ENCODE measurements at places on chromosomes 5 and 9.

GRCh38 chr5:143870362-143870761 lies 58.4 kb downstream of the HMHB1 start:
- DNase-seq = no peak

DNA sequence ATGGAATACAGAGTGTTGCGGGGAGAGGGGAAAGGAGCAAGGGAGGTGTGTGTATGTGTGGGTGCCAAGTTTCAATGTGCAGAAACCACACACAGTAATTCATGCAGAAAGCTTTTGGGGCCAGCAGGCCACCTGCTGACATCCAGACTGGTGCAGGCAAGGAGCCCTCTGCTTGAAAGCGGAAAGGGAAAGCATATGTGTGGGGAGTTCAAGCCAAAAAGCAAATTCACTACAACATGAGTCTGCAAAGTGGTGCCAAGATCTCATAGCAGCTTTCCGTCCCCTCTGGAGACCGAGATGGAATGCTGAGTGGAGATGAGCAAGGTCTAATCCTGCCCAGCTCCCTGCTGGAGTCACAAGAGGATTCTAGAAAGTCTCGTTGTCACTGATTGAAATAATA lies 159.7 kb upstream of the VLDLR start:
- no peak for DNase-seq

- DNase-seq = no peak
Observed at GRCh38 chr5:10789726-10790125, 28.7 kb upstream of the DAP start.

GRCh38 chr9:137168904-137169856 lies 671 bp downstream of the LRRC26 start:
- DNase-seq = no peak

DNA sequence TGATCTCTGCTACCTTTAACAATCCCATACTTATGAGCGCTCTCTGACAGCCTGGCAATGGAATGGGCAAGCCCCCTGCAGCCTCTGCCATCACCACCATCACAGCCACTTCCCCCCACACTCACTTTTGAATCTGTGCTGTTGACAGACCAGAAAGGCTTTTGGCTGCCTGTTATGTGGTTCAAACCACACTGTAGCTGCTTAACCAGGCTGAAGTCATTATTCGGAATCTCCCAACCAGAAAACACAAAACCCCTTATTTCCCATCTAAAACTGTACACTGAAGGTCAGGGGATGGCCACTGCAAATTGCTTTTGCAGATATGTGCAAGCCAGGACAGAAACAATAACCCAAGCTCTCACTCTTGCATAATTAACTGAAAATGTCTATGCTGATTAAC lies 35.8 kb downstream of the PTCH1 start:
- DNase-seq = no peak

DNA sequence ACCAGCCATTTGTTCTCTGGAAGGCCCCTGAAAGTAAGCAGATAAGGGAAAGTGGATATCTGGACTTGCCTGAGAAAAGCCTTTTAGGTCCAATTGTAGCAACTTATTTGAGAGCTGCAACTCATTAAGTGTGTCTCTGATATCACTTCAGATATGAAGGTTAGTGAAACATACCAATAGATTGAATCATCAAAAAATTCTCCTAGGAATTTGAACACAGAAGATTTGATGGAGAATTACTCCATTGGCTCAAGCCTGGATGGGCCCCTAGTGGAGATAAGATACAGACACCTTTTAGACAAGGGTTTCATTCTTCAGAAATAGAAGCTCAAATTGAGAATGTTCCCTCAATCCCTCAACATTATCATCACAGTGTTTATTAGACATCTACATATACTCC lies 356.7 kb downstream of the NDUFS4 start:
- no peak for DNase-seq

- DNase-seq = no peak
Observed at GRCh38 chr9:92706218-92706940, 36.4 kb upstream of the IPPK start.

GRCh38 chr5:94793113-94793815 lies 174.8 kb downstream of the SLF1 start:
- DNase-seq = no peak

GRCh38 chr9:84502066-84502465 lies 161.5 kb upstream of the SLC28A3 start:
- DNase-seq = no peak

DNA sequence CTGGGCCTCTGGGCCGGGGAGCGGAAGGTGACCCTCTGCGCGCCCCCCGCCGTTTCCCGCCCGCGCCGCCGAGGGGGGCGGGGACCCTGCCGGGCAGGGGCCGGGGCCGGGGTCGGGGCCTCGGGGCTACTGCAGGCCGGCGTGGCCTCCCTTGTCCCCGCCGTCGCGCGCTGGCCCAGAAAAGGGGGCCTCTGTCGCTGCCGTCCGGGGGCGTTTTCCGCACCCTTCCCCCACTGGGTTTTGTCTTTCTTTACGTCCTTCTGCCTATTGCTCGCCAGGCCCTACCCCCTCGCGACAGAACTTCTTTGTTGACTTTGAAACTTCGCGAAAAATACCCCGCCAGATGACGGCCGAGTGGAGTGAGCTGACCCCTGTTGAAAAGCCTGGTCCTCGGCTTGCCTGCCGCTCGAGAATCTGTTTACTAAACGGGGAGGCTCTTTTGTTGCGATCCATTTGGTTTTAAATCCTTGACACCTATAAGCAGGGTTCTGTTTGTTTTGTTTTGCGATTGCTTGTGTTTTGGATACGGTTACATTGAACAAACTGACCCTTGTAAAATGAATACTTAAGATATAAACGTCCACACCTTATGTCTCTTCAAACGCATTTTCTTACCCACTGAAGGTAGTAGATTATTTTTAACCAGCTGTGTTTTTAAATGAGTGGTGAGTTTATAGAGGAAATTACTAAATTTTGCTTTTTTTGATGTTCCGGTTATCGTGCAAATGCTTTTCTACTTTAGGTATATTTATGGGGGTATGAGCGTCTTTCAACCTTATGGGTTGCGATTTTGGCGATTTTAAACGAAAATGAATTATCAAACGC lies 765 bp downstream of the MARCHF6 start:
- peak; percentile 21 for DNase-seq

DNA sequence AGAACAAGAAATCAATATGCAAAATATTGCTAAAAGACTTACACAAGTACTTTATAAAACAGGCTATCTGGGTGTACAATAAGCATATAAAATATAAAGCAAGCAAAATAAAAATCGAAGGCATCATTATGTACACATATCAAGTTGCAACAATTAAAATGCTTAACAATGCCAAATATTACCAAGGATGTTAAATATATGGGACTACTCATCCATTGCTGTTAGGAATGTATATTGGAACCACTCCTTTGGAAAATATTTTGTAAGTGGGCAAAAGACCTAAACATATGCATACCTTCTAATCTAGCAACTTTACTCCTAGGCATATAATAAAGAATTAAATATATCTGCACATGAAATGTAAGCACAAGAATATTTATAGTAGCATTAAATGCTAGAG lies 632.6 kb upstream of the COX7C start:
- no peak for DNase-seq

- DNase-seq = no peak
Observed at GRCh38 chr9:135255841-135256580, 168.5 kb downstream of the OLFM1 start.

DNA sequence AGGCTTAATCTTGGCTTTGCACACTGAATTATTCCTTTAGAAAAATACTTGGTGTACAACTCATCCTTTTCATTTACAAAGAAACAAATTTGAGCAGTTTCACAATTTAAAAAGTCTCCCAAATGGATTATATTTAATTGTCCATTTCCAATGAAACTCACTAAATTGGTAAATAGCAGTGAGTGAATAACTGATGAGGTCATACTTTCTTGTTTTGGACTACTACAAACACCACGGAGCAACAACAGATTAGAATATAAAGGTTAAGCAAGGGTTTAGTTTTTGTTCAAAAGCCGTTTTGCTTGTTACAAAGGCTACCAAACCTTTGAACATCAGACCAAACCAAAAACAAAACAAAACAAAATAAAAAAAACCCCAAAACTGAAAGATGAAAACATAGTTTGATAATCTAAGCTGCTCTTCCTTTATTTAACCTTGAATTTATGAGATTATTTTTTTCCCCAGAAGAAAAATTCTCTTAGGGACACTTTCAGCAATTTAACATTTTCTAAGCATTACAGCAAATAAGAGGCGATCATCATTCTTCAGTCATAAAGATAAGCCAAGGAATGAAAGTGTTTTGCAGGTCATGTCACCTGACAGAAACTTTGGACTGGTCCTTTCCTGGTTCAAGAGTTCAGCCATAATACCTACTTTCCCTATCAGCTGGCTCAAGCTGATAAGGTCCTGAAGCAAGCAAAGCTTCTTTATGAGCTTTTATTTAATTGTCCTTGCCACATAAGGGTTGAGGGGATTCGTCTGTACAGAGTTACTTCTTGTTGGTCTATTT lies 99.7 kb upstream of the CDKN2B start:
- no peak for DNase-seq

DNA sequence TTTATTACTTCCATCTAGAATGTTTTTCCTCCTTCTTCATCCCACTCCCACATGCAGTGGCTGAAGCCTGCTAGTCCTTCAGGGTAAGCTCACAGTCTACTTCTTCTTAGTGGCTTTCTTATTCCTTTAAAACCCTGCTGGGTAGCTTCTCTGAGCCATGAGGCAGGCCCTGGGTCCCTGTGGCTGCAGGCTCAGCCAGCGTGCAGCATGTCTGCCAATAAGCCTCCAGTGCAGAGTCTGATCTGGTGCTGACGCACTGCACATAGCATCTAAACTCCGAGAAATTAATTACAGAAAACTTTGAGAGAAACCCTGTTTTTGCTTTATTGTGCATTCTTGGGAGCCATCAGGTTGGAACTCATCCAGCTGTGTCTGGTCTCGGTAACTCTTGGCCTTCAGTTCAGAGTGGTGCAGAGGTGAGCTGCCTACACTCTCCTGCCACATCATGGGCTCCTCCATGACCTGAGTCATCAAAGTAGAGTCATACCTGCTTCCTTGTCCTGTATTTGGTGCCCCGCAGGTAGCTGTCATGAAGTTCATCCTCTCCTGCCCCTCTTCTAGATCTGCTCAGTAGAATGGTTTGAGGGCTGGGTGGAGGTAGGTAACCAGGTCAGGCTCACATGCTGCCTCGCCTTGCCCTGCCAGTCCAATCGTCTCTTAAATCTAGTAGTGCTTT lies 339.4 kb downstream of the KDM4C start:
- no peak for DNase-seq

- peak; percentile 21 for DNase-seq
Observed at GRCh38 chr5:113378959-113379541, 55.7 kb downstream of the TSSK1B start.

DNA sequence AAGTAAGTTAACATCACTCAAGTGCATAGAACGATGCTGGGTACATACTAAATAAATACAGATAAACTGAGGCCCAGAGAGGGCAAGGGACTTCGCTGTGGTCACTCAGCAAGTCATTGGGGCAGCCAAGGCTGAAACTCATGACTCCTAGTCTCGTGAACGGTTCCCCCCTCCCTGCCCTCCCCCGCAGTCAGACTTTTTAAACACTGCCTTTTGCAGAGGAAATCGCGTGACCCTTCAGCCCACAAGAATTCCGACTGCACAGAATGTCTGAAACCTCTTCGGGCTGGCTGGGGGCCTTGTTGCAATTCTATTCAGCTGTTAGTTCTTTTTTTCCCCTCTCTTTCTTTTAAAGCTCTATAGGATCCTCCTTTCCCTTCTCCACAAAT lies 28.1 kb downstream of the NEK6 start:
- peak; percentile 22 for DNase-seq

DNA sequence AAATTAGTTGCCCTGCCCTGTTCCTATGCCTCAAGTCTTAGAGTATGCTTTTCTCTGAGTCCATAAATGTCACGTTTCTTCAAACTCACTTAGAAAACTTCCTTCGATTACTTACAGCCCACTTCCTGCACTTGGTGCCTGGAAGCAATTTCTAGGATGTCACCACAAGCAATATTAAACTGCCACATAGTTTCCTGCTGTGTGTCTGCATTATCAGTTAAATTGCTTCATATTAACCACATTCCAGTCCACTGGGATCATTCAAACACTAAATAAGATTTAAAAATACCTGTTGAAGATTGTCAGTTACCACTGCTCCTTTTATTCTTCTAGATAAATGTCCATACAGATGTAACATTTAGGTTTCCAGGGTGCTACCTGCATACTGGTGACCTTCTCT lies 4.1 kb downstream of the DENND1A start:
- no peak for DNase-seq

- no peak for DNase-seq
Observed at GRCh38 chr5:178361657-178362445, 129.2 kb upstream of the PHYKPL start.

- no peak for DNase-seq
Observed at GRCh38 chr9:131874916-131875670, 135.2 kb upstream of the RAPGEF1 start.

DNA sequence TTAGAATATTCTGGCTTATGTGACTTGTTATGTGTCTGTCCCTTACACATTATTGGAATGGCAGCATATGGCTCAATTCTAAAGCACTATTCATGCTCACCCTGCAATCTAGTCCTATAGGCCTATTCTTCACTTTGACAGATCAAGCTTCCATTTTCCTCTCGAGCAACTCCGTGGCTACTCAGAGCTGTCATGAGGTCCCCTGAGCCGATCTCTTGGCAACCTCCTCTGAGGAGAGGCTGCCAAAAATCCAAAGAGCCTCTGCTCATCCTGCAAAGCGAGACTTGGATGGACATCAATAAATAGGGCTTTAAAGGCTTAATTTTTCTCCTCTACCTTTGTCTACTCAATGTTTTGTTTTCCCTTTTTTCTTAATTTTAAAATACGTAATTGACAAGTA lies 163.8 kb downstream of the GABRB2 start:
- no peak for DNase-seq

GRCh38 chr9:137286975-137287383 lies 9.5 kb downstream of the TOR4A start:
- DNase-seq = no peak

DNA sequence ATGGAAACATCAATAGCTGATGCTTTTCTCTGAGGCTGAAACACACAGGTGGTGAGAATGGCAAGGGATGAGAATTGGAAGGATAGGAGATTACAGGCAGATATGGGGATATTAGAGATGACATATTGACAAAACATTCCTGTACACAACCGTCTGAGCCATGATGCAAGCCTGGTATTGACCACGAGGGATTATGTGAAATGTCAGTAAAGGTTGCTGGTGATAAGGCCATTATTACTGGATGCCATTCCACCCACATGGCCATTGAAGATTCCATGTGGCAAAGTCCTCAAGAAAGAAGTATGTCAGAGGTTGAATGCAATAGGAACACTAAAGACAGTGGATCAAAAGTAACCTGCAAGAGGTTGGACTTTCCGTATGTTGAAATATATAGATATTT lies 15.7 kb downstream of the GRAMD2B start:
- no peak for DNase-seq

- no peak for DNase-seq
Observed at GRCh38 chr5:156794687-156795086, 55.4 kb upstream of the PPP1R2B start.

- no peak for DNase-seq
Observed at GRCh38 chr9:112200711-112201110, 25.6 kb upstream of the SUSD1 start.

DNA sequence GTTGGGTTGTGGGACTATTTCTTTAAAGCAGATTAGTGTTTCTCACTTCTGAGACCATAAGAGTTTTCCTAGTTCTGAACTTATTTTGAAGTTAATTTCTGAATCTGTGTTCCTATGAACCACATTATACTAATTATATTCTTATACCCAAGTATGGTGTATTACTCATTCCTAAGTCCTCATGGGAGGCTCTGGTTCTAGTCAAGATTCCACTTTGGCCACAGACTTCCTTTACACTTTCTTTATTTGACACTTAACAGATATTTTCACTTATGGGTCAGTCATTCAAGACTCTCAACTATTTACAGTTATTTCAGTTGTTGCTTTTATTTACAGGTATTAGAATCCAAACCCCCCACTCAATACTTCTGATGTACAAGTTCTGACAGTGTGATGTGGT lies 937.2 kb upstream of the TYRP1 start:
- DNase-seq = no peak

Data from activated CD4-positive, CD25-positive, alpha-beta regulatory T cell treated with anti-CD3 and anti-CD28 coated beads, Interleukin-2, amount 50 U/mL, for 16 hours (primary cell).